Activated CD4-positive, CD25-positive, alpha-beta regulatory T cell treated with anti-CD3 and anti-CD28 coated beads, Interleukin-2, amount 50 U/mL, for 72 hours (primary cell): ENCODE measurements at places on chromosomes 11 and 22.
A peak's percentile ranks its signal among the peaks of the same experiment; 100 is the strongest.

- no peak for DNase-seq
These were observed 2.7 kb downstream of the POU2AF1 start for GRCh38 chr11:111376181-111376871.

DNA sequence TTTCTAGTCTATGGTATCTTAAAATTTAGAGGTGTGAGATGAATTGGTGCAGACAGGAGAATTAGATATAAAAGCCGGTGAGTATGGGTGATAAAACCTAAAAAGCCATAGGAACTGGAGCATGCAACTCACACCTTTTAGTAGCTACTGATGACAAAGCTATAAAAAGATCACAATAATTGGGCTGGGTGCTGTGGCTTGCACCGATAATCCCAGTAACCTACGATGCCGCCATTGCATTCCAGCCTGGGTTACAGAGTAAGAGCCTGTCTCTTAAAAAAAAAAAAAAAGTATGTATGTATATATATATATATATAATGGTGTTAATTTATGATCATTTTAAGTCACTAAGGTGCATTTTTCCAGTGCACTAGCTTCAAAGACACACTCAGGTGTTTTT, 17.2 kb downstream of the WEE1 start:
- no peak for DNase-seq

DNA sequence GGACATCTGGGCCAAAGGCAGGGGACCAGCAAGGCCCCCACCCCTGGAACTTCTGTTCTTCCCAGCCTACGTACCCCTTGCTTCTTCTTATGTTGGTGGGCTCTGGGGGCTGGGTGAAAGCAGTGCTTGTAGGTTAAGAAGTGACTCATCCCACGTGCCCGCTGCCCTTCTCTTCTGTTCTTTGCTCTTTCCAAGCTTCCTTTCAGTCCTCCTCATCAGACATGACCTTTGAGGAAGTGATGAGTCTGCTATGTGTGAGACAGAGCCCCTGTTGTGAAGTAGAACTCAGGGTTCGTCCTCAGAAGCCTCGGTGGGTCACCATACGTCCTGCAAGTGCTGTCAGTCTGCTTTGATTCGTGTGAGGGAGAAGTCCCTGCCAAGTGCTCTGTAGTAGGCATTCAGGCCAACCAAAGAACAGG, 12.7 kb downstream of the MED15 start:
- no peak for DNase-seq

- no peak for DNase-seq
These were observed 11.0 kb downstream of the RRAS2 start for GRCh38 chr11:14347991-14348390.

DNA sequence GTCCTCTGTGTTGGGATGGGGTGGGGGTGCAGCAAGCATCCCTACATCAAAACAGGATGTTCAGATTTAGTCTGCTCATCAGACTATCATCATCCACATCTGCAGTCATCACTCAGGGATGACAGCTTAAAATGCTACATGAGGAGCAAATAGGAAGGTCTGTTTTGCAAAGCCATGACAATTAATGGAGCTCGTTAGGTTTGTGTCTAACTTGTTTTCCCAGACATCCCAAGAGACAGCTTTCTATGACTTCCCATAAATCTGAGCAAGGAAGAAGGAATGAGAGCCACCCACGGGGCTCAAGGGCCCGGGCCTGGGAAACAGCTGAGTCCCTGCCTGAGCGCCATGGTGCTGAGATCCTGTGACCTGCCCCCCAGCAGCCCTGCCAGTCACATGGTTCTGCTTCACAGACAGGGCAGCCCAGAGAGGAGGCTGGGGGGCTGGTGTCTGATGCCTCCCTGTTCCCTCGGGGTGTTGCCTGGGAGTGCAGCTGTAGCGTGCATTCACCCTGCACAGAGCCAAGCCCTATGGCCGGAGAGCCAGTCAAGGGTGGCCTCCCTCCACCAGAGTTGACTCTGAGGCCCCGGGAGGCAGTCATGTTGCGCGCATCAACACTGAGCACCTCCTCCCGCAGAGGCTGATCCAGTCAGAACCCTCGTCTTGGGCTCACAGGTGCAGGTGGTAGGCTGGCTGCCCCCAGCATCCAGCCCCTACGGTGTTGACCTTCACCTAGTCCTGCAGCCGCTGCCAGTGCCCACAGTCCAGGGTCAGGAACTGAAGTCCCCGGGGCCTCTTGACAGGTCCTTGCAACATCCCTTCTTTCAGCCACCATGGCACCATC, 12.1 kb downstream of the DERL3 start:
- DNase-seq: no peak

- DNase-seq: no peak
These were observed at the start of gene SLCO2B1 for GRCh38 chr11:75150879-75151278. SLCO2B1 (plus strand) TSS chr11:75151107; CDS start chr11:75151382, 275 bp downstream.

- DNase-seq: no peak
These were observed 74.1 kb upstream of the CEP126 start for GRCh38 chr11:101840704-101841103.

DNA sequence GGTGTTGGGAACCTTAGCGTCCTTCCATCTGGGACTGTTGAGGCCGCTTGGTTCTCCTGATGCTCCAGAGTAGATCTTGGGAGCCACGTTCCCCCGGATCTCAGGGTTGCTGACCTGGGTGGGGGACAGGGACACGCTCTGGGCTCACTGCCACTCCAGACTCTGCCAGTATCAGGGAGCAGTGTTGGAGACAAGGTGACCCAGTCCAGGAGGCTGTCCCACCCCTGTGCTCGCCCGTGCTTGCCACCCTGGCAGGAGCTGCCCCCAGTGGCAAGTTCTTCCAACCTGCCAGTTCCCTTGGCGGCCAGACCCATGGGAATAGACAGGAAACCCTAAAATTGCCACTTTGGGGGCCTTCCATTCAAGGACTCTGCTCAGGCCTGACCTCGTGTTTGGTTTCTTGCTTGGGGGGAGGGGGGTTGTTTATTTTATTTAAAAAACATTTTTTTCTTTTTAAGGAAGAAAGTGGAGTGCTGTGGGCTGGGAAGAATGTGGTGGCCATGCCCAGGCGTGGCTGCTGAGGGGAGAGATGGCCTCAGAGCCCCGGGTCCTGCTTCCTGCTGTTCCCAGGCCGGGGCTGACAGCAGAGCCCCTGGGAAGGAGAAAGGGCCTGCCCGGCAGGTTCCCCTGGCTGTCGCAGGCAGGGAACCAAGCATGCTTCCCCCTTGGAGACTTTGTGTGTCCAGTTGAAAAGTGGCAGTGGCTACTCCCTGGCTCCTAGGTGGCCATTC, 7.2 kb downstream of the GRK2 start:
- DNase-seq: no peak

DNA sequence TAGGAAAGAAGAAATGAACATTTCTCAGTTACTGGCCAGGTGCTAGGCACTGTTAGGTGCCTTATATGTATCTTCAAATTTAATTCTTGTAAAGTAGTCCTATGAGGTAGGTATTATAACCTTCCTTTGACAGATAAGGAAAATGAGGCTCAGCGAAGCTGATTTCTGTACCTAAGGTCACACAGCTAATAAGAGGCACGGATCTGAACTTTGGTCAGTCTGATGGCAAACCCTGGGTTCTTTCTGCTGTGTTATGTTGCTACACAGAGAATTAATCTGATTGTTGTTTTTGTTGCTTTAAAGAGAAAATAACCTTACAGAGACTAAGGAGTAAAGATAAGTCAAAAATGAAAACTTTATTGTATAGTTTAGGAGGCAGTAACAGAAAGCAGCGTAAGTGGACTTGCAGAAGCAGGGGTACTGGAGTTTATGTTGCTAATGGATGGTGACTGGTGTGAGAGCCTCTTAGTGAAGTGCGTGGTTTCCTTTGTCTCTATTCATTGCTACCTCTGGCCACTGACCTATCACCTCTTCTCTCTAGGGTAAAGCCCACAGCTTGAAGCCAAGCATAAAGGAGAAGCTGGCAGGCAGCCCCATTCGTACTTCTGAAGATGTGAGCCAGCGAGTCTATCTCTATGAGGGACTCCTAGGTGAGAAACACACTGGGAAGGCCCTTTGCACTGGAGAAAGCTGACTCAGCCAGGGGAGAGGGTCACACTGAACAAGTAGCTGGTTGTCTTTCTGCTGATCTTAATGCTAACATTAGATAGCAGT, 38.3 kb downstream of the MADD start:
- no peak for DNase-seq

GRCh38 chr11:6319704-6320410, 444 bp downstream of the CAVIN3 start:
- peak; percentile 45 for DNase-seq

DNA sequence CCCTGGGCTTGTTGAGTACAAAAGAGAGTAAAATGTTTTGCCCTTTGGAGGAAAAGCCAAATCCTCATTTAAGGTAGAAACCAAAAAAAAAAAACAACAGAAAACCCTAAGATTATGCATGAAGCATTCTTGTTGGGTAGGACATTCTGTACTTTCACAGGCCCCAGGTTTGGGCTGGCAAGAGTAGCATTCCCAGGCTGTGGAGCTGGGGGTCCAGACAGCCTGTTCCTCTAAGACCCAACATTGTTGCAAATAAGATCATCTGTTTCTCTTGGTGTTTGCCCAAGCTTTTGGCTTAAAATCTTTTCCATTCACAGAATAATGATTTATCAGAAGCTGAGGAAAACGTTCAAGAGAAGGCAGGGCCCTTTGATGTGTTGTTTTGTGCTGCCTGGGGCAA, 123.8 kb downstream of the MICAL2 start:
- DNase-seq: no peak
